HFF-Myc (cell line): ENCODE measurements at places on chromosomes 7 and 10.

DNA sequence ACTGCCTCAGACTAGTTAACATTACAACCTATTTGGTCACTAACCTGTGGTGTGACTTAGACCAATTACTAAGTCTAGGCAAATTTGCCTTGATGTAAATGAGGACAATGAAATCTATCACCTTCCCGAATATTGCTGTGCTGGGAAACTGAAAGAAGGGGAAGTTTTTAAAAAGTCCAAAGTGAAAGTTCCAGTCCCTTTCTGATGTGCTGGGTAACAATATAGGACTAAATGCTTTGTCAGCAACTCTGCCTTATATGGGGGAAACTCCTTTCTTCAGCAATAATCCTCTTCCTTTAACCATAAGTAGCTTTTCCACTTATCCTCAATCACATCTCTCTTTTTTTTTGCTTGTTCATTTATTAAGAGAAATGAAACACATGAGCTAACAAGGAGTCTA is 3.9 kb downstream of the PIK3AP1 start:
- DNase-seq = no peak

DNA sequence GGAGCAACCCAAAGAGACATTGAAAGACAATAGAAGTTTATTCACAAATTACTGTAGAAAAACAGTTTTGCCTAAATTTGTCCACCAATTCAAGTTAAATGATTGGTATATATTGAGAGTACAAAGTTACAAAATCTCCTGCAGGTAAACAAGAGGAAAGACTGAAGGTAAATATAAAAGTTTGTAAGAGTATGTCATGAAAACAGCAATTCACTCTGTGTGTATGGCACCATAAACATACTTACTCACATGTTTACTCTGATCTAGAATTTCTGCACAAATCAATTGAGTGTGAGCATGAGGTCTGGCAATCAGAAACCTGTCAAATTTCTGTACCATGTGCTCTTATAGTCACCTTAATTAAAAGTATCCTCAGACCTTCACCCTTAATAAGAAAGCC is 800.9 kb upstream of the MBL2 start:
- no peak for DNase-seq

- peak; percentile 24 for DNase-seq
Observed at GRCh38 chr7:46626691-46627310, 705.7 kb upstream of the IGFBP3 start.

DNA sequence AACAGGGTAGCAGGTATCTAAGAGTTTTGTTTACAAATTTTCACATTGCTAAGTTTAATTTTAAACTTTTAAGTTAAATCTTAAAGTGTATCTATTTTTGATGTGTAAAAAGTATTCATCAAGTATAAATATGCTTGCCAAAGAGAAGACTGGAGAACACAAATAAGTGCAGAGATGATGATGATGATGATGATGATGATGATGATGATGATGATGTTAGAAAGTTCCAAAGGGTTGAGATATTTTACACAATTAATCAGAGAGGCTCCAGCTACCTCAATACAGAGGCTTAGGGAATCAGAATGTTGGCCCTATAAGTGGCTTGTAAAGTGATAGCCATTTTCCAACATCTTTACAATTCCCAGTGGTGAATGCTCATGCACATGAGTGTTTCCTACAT is 209.0 kb upstream of the NPVF start:
- DNase-seq = no peak

DNA sequence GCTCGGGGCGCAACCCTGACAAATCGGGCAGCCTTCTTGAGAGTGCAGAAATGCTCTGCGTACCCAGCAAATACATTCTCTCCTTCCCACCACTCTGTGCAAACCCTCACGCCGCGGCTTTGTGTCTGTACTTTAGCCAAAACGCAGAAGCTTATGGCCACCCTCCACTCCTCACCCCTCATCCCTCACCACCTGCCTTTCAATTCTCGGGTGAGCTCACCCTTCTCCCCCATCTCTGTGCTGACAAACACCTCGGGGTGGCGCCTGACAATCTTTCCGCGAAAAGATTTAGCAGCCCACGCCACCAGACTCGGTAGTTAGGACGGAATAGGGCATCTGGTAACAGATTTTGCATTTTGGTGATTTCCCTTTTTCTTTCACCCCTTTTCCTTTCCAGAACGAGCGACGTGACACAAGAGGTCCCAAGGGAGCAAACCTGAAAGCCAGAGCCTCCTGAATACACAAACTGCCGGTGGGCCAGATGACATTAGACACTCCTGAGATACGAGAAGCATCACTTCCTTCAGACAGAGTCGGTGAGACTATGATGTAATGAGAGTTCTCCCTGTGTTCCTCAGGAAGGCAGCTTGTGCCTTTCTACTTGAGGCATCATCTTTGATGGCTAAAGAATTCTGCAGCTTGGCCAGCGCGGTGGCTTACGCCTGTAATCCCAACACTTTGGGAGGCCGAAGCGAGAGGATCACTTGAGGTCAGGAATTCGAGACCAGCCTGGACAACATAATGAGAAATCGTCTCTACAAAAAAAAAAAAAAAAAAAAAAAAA is 671 bp upstream of the ATAD1 start:
- no peak for DNase-seq

DNA sequence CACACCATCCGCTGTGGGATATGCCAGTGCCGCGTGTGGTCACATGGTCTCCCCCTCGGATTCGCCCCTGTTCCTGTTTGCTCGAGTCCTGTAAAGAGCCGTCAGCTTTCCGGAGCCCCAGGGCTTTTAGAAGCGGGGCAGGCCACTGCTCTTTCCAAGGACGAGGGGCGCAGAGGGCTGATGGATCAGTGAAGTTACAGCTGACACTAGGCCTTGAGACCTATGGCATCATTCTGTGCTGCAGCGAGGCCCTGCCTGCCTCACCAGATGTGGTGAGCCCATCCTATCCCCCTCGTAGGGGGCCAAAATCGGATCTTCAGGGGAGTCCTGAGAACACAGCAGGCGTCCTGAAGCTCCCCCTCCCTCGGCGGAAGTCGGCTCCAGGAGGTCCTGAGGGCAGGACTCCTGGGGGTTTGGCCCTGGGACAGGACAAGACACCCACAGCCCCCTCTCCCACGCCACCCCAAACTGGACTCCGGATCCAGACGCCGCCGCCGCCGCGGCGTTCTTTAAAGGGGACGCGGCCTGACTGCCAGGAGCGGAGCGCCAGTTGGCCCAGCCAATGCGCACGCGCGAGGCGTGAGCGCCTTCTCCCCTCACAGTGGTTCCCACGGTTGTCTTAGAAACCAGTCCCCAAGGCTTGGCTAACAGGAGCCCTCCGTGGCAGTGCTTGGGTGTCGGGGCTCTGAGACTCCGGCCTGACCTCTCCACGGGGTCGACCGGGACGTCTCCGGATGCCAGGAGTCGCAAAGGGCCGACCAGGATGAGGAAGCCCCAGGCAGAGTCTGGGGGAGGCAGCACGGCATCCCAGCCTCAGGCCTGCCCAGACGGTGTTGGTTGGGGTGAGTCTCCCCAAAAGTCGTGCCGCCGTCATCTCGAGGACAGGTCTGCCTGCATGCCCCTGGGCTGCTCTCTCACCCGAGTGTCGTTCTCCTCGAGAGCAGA is 371.7 kb downstream of the ZNF716 start:
- no peak for DNase-seq

- peak; percentile 11 for DNase-seq
Observed at GRCh38 chr7:29113384-29114102, 32.8 kb downstream of the CPVL start.

DNA sequence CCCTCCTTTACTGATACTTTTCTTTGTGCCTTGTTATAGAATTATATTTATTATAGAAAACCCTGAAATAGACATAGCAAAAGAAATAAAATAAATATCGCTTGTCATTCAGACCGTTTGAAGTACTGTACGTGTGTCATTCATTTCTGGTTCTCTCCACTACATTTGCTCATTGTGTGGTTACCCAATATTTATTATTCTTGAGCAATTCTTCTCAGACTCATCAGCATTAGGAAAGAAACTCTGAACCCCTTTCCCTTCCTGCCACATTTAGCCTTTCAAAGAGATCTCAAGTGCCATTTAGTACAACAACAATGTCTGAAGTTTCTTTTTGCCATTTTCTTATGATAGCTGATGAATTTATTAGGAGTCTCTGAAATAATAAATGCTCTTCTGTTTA is 154.1 kb downstream of the KIAA1217 start:
- no peak for DNase-seq

DNA sequence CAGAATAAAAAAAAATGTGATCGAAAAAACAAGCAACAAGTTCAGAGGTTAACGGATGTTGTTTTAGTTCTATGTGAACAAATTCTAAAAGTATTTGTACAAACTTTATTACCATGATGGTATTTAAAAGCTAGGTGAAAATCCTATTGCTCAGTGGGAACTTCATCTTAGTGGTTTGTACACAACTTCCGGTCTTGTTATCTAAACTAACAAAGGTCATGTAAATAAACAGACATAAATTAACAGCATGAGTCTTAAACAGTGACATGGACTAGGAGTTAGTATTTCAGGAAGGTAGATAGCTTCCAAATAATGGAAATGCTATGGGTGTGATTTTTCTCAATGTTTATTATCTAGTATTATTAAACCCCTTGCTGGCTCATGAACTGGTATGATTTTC is 83.8 kb downstream of the SPAG6 start:
- no peak for DNase-seq

DNA sequence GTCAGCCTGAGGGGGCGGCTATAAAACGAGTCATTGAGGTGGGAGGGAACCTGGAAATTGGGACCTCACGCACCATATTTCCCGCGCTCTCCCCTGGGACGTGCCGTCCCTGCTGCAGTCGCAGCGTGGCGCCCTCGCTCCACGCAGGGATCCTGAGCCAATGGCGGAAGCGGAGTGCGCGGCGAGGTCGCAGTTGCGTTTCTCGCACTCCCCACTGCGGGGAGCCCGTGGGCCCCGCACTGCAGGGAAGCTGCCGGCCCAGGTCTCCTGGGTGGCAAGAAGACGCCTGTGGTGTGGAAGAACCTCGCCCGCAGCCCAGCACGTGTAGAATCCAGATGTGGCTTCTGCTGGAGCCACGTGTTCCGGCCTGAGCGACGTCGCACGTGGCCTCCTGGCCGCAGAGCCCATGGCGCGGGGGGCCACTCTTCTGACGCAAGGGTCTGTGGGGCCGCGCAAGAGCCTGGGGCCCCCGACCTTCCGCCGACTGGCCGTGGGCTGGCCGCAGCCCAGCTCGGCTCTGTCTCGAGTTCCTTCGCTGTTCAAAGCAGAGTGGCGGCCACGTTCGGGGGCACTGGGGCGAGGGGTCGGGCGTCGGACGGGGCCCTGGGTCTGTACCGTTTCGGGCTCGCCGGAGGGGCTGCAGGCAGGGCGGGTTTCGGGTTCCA is 26.4 kb downstream of the HIF1AN start:
- peak; percentile 24 for DNase-seq

GRCh38 chr7:41699516-41699915 is 3.4 kb downstream of the INHBA start:
- no peak for DNase-seq

- DNase-seq = no peak
Observed at GRCh38 chr7:107559864-107560263, 3.9 kb downstream of the COG5 start.

DNA sequence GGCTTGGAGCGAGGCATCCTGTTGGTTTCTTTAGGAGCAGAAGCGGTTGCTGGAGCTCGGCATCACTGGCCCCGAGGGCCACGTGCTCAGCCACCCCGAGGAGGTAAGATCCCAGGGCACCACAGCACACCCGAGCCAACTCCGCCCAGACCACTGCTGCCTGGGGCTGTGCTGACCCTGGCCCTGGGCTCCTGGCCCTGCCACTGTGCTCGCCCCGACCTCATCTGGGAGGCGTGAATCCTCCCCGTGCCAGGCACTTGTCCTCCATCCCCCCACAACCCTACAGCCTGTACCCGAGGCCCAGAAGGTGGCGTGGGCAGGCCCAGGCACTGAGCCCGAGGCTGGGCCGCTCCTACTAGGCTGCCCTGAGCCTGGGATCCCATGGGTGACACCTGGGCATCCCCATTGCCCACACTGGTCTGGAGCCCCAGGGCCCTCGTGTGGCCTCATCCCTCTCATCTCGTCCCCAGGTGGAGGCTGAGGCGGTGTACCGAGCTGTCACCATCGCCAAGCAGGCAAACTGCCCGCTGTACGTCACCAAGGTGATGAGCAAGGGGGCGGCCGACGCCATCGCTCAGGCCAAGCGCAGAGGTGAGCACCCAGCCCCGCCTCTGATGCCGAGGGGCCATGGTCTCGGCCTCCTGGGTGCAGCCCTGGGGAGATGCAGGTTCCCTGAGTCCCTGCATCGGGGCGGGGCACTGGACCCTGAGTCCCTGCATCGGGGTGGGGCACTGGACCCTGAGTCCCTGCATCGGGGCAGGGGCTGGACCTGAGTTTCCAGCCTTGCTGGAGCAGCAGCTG is 11.8 kb downstream of the DPYSL4 start:
- DNase-seq = no peak

DNA sequence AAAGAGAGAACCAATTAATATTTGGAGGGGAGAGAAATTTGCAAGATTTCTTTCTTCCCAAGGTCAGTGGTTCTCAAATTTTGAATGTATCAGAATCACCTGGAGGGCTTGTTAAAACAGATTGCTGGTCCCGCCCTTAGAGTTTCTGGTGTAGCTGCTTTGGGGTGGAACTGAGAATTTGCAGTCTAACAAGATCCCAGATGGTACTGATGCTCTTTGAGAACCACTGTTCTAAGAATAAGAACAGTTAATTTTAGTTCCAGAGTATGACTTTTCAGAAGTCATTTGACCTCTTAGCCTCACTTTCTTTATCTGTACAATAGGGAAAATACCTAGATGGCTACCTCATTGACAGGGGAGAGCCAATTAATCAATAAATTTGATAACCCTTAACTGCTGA is 161.6 kb downstream of the PRKG1 start:
- DNase-seq = no peak

- no peak for DNase-seq
Observed at GRCh38 chr7:2120841-2121830, 111.6 kb downstream of the MAD1L1 start.

DNA sequence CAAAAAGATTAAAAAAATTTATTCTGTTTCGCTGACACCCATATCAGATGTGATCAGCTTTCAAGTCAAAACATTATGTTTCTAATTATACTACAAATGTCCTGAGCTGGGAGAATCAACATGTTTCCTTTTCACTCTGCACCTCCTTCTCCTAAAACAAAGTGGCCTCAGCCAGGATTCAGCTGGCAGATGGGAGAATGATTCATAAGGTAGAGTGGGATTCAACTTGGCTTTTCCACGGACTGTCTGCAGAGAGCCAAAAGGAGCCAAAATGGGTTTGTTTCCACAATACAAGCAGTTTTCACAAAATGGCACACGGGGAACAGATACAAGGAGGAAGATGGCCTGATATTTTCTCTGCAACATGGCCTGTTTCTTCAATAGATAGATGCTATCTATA is 376.5 kb upstream of the PRKCQ start:
- DNase-seq = no peak

DNA sequence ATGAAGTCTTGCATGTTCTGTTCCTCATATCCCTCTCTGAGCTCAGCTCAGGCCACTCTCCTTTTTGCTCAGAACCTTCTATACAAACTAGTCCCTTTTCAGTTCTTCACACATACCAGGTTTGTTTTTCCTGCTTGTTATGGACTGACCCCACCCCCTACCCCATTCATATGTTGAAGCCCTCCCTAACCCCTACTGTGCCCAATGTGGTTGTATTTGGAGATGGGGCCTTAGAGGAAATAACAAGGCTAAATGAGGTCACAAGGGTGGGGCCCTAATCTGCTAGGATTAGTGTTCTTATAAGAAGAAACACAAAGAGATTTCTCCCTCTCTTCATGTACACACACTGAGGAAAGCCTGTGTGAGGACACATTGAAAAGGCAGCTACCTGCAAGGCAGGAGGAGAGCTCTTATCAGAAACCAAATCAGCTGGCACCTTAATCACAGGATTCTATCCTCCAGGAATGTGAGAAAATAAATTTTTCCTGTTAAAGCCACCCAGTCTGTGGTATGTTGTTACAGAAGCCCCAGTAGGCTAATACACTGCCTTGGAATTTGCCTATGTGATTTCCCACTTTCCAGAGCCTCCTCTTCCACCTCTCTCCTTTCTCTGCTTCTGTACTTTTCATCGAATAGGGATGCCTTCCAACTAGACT is 67.3 kb upstream of the DNAJB12 start:
- no peak for DNase-seq
